ENCODE measurements at places on chromosomes 7 and 10. TPM values are rescaled to one million over a fixed set of nuclear protein-coding genes. Genes with fewer than 3 reads are reported as not detected.

DNA sequence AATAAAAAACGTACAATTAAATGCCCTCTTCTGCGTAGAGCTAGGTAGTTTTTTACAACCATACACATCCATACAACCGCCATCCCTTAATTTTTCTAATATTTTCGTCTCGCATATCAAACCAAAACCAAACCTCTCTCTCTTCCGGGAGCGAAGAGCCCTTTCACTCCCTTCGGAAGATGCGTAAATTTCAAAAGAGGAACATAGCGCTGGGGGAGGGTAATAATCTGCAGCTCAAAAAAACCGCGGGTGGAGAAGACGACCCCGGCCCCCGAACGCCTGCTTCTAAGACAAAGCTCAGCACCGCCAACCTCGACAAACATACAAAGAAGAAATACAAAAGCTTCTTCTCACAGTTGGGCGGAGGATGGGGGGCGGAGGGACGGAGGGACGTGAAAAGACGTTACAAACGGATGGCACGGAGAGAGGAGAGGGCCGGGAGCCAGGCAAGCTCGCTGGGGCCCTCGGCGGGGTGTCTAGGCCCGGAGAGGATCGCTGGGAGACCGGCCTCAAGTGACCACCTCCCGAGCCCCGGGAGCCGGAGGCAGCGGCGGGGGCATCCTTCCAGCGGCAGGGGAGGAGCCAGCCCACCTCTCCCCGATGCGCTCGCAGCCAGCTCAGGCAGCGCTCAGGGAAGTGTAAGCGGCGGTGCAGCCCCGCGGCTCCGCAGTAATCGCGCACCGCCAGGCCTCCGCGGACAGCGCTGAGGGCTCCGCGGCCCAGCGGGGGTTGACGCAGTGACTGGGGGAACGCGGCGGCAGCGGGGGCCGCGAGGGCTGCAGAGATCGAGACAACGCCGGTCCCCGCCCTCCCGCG lies 851 bp downstream of the MKRN1 start:
- H3K4me3 ChIP-seq: peak overlapping the region; percentile 99
- peak overlapping the region; percentile 92 for H3K27ac ChIP-seq
- H3K4me1 ChIP-seq: peaks cover 36% of the 10 kb centered on the region
- H3K27me3 ChIP-seq: no peaks in the 10 kb centered on the region
- no peaks in the 10 kb centered on the region for H3K36me3 ChIP-seq
- peak; percentile 39 for DNase-seq

DNA sequence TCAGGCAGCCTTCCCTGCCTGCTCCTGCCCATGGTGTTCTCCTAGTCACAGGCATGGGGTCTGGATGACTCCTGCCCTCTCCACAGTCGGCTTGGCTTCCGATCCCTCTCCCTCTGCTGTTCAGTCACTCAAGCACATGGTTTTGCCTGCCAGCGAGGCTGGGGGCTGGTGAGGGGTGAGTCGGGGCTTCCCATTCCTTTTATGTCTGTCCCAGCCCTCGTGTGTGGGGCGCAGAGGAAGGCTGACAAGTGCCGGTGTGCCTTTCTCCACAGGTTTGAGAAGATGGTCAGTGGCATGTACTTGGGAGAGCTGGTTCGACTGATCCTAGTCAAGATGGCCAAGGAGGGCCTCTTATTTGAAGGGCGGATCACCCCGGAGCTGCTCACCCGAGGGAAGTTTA lies 40.1 kb downstream of the TACR2 start:
- no peak overlapping the region for H3K4me3 ChIP-seq
- H3K4me1 ChIP-seq: peaks cover 47% of the 10 kb centered on the region
- no peak overlapping the region for H3K27ac ChIP-seq
- H3K27me3 ChIP-seq: no peaks in the 10 kb centered on the region
- no peak for DNase-seq

DNA sequence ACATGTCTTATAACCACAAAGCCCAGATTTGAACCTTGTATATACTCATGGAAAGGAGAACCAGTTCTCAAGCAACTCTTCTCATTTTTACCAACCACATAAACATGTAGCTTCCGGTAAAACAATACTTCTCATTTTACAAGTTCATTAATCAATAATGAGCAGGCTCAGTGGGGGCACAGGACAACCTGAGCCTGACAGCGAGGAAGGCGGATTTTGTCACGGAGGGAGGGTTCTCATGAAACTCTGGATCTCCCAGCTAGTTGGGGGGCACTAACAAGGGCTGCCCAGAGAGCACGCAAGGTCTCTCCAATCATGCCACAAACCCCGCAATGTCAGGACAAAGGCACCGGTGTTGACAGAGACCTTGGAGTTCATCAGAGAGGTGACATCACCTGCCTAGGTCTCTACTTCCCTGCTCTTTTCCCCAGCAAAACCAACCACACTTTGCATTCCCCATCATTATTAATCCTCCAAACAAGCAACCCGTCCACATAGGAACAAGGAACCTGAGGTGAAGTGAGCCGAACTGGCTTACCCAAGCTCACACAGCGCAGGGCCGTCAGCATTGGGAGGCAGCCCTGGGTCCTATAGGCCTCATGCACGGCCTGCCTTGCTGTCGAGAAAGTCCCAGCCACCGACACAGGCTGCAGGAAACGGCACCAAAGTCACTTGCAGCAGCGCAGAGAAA lies 192.1 kb upstream of the KLF14 start:
- H3K36me3 ChIP-seq: peaks cover 4% of the 10 kb centered on the region

DNA sequence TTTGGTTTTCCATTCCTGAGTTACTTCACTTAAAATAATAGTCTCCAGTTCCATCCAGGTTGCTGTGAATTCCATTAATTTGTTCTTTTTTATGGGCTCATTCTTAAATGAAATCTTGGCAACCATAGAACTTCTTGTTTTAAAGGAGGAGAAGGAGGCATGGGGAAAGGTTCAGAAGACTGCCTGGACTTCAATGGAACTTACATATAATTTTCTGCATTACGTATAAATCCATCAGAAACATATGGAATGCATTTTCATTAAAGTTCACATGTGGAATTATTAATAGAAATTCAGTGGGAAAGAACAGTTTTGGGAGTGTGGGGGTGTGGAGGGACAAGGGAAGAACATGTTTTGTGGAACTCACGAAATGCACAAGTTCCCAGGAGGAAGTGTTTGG lies 176.6 kb upstream of the PRKCQ start:
- no peak overlapping the region for H3K4me3 ChIP-seq
- no peak overlapping the region for H3K27ac ChIP-seq
- no peaks in the 10 kb centered on the region for H3K36me3 ChIP-seq
- no peak for DNase-seq

GRCh38 chr10:73886661-73887293 lies 12.4 kb upstream of the CAMK2G start:
- H3K27me3 ChIP-seq: no peaks in the 10 kb centered on the region
- H3K36me3 ChIP-seq: no peaks in the 10 kb centered on the region
- no peak for DNase-seq
- H3K27ac ChIP-seq: peak overlapping the region; percentile 87
- peaks cover 33% of the 10 kb centered on the region for H3K4me1 ChIP-seq

DNA sequence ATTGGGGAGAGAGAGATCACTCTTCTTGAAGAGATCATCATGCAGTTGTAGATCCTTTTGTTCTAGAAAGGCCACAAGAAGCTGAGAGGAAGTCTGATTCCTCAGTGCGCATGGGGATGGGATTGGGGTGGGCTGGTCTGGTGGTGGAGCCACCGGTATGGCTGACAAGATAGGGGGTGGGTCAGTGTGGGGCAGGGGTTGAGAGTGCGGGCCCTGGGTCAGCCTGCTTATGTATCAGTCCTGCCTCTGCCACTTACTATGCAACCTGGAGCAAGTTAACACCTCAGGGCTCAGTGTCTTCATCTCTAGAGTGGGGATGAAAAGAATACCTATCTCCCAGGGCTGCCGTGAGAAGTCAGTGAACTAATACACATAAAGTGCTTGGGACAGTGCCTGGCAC lies 8.0 kb downstream of the SMARCD3 start:
- H3K4me3 ChIP-seq: no peak overlapping the region
- no peak overlapping the region for H3K27ac ChIP-seq

DNA sequence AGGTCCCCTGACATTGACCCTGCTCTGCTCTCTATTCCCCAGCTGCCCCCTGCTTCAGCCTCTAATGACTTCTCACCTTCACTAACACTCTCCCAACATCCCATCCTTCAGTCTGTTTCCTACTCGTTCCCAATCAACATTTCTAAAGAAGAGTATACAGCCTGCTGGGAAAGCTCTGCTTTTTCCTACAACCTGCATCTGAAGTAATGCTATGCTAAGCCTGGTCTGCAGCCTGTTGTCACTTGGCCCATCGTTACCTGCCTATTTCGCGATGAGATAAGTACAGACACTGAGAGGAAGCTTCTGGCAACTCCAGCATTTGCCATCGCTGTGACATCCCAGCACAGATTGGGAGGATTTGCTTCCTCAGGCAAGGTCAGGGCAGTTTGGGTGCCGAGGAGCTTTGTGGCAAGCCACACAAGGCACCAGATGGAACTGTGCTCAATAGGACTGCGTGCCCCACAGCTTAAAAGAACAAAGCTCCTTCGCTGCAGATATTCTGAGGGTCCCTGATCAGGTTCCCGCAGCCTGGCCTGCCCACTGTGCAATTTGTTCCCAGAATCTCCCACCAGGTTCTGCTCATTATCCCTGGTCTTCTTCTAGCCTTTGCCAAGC lies 51.4 kb downstream of the PKD1L1 start:
- H3K27me3 ChIP-seq: no peaks in the 10 kb centered on the region
- no peaks in the 10 kb centered on the region for H3K4me1 ChIP-seq
- H3K27ac ChIP-seq: no peak overlapping the region
- no peak for DNase-seq
- H3K4me3 ChIP-seq: no peak overlapping the region
- no peaks in the 10 kb centered on the region for H3K36me3 ChIP-seq

DNA sequence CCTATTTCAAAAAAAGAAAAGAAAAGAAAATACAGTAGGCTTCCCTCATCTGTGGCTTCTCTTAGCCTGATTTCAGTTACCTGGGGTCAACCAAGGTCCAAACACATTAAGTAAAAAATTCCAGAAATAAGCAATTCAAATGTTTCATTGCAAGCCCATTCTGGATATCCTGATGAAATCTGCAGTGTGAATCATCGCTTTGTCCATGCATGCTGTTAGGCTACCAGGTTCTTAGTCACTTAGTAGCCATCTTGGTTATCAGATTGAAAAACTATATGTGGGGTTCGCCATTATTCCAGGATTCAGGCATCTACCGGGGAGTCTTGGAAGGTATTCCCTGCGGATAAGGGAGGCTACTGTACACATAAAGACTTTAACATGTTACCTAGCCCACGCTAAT lies 991 bp upstream of the FAM204A start:
- no peak overlapping the region for H3K4me3 ChIP-seq
- no peak overlapping the region for H3K27ac ChIP-seq
- peaks cover 6% of the 10 kb centered on the region for H3K36me3 ChIP-seq

GRCh38 chr7:106134241-106134640 lies 22.1 kb upstream of the SYPL1 start:
- no peaks in the 10 kb centered on the region for H3K36me3 ChIP-seq
- no peaks in the 10 kb centered on the region for H3K27me3 ChIP-seq
- no peak overlapping the region for H3K27ac ChIP-seq

- no peak for DNase-seq
- no peaks in the 10 kb centered on the region for H3K27me3 ChIP-seq
- H3K4me1 ChIP-seq: no peaks in the 10 kb centered on the region
- H3K27ac ChIP-seq: no peak overlapping the region
Observed at GRCh38 chr10:14233566-14233965, 97.2 kb downstream of the FRMD4A start.

GRCh38 chr10:35614312-35614711 lies 9.2 kb downstream of the GJD4 start:
- H3K4me3 ChIP-seq: no peak overlapping the region
- H3K4me1 ChIP-seq: no peaks in the 10 kb centered on the region
- no peaks in the 10 kb centered on the region for H3K36me3 ChIP-seq
- H3K27ac ChIP-seq: no peak overlapping the region
- H3K27me3 ChIP-seq: peaks cover 21% of the 10 kb centered on the region

GRCh38 chr7:133676805-133677370 lies 424.0 kb downstream of the EXOC4 start:
- H3K36me3 ChIP-seq: no peaks in the 10 kb centered on the region
- H3K27ac ChIP-seq: no peak overlapping the region
- DNase-seq: no peak
- no peaks in the 10 kb centered on the region for H3K4me1 ChIP-seq
- H3K27me3 ChIP-seq: no peaks in the 10 kb centered on the region
- no peak overlapping the region for H3K4me3 ChIP-seq

DNA sequence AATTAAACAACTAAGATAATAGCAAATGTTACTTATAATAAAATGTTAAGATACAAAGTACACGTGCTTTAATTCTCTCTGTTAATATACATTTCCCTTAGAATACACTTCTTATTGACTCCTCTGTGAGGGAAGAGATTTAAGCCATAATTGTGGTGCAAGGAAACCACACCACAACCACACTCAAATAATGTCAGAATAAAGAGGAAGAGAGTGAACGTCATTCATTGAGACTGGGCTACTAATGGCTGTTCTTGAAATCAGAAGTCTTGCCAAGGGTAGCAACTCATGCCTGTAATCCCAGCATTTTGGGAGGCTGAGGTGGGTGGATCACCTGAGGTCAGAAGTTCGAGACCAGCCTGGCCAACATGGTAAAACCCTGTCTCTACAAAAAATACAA lies 10.0 kb downstream of the FAM171A1 start:
- no peaks in the 10 kb centered on the region for H3K27me3 ChIP-seq
- H3K4me1 ChIP-seq: no peaks in the 10 kb centered on the region
- H3K36me3 ChIP-seq: no peaks in the 10 kb centered on the region
- H3K4me3 ChIP-seq: no peak overlapping the region
- no peak overlapping the region for H3K27ac ChIP-seq

GRCh38 chr7:123811056-123811455 lies 33.9 kb upstream of the HYAL4 start:
- DNase-seq: no peak
- H3K4me3 ChIP-seq: no peak overlapping the region
- no peaks in the 10 kb centered on the region for H3K36me3 ChIP-seq
- no peak overlapping the region for H3K27ac ChIP-seq

GRCh38 chr10:26502986-26503385 lies 64.8 kb downstream of the APBB1IP start:
- no peak for DNase-seq
- no peaks in the 10 kb centered on the region for H3K27me3 ChIP-seq
- no peak overlapping the region for H3K4me3 ChIP-seq
- no peaks in the 10 kb centered on the region for H3K4me1 ChIP-seq
- H3K27ac ChIP-seq: no peak overlapping the region

- peaks cover 55% of the 10 kb centered on the region for H3K4me1 ChIP-seq
- peak overlapping the region; percentile 91 for H3K27ac ChIP-seq
- H3K36me3 ChIP-seq: no peaks in the 10 kb centered on the region
- H3K27me3 ChIP-seq: no peaks in the 10 kb centered on the region
Observed at GRCh38 chr10:62045765-62046521, 144.4 kb downstream of the ARID5B start.

DNA sequence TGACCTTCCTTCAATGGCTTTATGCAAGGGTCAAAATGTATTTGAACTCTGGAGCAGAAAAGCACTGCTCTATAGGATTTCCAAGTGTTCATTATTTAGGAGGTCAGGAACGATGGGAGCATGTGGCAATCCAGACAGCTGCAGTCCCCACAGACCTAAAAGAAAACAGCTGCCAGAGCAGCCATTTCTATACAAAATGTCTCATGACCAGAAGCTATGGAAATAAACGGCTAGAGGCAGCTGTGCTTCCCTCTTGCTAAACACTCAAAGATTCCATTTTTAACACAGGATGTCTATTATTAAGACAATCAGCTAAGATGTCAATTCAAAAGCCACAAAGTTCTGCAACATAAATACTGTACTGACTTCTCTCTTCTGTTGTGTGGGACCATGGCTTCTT lies 879.1 kb upstream of the C7orf33 start:
- H3K4me3 ChIP-seq: no peak overlapping the region
- no peak overlapping the region for H3K27ac ChIP-seq
- H3K27me3 ChIP-seq: no peaks in the 10 kb centered on the region
- no peaks in the 10 kb centered on the region for H3K4me1 ChIP-seq

Gene NCF1
- total RNA-seq: 6.0 TPM

Gene MYL10
- not detected for total RNA-seq

Gene CFAP43
- not detected for total RNA-seq

Gene ENKUR
- not detected for total RNA-seq

Gene RARRES2
- total RNA-seq: 6.7 TPM

Gene ELMO1
- 8.8 TPM for total RNA-seq

Gene DOCK4
- total RNA-seq: 13.0 TPM

Gene EPDR1
- total RNA-seq: 56.0 TPM

Gene CNPY1
- total RNA-seq: not detected
